ENCODE measurements at places on chromosomes 4 and X.

DNA sequence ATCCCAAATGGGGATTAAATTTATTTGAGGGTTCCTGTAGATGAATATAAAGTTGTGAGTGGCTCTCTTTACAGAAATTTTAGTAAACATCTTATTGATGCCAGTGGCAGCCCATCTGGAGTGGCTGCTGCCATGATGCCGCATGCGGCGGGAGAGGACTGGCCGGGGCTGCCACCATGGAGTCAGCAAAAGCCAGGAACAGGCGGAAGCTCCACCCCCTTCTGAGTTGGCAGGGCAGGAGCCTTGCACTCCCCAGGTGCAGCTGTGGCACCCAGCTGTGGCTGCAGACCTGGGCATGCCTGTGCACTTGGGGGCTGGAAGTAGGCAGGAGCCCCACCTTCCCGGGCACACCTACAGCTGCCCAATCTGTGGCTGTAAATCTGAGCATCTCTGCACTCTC is 92.3 kb downstream of the KCNIP4 start:
- no peak for DNase-seq

GRCh38 chr4:64334964-64335363 is 74.3 kb downstream of the TECRL start:
- no peak for DNase-seq

GRCh38 chr4:159216834-159217233 is 114.0 kb downstream of the RAPGEF2 start:
- DNase-seq = no peak

GRCh38 chrX:137033774-137034507 is at the start of gene GPR101:
GPR101 (minus strand) TSS chrX:137033995; CDS start chrX:137031674, 2,321 bp downstream.
- DNase-seq = no peak

DNA sequence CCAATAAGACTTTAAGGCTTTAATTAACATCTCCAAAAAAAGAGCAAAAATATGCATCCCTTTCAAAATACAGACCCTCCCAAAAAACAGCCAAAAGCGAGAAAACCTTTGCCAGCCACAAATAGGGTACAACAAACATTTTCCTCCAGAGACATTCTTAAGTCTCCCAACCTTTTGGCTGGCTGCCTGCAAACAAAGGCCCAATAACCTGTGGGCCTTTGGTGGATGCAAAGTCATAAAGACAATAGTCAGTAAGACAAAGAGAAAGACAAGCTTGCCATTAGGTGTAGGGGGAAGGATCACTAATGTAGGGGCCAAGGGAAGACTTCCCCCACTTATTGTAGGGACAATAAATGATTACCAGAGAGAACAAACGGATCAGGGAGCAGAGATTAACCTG is 215.5 kb upstream of the ZFP42 start:
- DNase-seq = no peak

DNA sequence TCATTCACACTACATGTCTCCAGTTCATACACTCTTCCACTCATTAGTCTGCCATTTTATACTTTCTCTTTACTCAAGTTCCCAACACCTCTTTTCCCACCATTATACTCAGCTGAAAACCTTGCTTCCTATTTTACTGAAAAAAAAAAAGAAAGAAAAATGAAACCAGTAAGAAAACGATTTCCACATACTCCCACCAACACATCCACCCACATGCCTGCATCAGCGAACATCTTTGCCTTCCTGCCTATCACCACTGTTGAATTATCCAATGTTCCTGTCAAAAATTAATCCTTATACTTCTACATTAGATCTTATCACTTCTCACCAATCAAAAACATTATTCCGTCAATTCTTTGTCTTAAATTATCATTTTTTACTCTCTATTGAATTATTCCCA is 188.1 kb upstream of the FAM241A start:
- no peak for DNase-seq

GRCh38 chrX:107714206-107714891 is 61.2 kb downstream of the TSC22D3 start:
- no peak for DNase-seq

DNA sequence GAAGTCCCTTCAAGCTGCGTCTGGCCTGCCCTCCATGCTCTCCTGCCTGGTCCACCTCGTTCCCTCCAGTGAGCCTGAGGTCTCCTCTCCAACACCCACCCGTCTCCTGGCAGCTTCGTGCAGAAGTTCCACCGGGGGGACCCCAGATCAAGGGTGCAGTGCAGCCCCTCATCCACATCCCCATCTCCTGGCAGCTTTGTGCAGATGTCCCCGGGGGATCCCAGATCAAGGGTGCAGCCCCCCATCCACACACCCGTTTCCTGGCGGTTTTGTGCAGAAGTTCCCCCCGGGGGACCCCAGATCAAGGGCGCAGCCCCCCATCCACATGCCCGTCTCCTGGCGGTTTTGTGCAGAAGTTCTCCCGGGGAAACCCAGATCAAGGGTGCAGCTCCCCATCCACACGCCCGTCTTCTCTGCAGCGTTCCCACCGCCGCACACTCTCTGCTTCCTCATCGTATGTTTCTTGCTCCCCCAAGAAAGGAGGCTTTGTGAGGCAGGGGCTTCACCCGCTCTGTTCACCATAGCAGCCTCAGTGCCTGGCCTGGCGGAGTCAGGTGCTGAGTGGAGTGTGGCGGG is 35.7 kb downstream of the PIGG start:
- DNase-seq = no peak

- DNase-seq = no peak
Observed at GRCh38 chrX:36986231-36986630, 21.9 kb upstream of the FAM47C start.

GRCh38 chrX:117376460-117376859 is 740.1 kb downstream of the KLHL13 start:
- no peak for DNase-seq

DNA sequence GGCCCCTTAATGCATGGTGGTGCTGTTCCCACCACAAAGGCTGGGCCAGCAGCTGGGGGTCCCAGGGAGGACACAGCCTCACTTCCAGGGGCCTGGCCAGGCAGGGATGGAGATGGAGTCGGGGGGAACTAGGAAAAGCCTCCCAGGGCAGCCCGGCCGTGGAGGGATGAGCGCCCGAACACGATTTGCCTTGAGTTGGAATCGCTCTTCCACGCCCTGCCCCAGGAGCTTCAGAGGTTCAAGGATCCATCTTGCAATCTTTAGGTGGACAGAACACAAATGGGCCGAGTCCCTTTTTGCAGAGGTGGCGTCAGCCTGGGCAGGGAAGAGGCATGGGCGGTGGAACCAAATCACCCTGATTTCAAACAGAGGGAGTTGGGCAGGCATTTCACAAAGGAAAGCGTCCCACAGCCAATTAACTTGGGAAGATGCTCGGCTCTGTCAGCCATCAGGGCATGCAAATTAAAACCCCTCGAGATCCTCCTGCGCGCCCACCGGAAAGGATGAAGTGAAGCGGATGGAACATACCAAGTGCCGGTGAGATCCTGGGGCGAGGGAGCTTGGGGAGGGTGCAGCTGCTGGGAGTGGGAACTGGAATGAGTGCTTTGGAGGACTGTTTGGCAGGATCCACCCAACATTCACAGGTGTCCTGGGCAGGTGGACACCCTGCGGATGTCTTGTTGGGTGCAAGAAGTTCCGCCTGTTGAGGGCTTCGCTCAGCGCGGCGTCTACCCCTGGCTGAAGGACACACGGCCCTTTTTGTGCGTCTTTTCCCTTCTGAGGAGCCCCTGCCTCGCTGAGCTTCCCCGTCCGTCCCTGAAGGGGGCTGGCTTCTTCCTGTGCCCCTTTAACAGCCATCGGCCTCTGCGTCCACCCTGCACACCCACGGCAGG is 75.7 kb downstream of the HTRA3 start:
- no peak for DNase-seq

DNA sequence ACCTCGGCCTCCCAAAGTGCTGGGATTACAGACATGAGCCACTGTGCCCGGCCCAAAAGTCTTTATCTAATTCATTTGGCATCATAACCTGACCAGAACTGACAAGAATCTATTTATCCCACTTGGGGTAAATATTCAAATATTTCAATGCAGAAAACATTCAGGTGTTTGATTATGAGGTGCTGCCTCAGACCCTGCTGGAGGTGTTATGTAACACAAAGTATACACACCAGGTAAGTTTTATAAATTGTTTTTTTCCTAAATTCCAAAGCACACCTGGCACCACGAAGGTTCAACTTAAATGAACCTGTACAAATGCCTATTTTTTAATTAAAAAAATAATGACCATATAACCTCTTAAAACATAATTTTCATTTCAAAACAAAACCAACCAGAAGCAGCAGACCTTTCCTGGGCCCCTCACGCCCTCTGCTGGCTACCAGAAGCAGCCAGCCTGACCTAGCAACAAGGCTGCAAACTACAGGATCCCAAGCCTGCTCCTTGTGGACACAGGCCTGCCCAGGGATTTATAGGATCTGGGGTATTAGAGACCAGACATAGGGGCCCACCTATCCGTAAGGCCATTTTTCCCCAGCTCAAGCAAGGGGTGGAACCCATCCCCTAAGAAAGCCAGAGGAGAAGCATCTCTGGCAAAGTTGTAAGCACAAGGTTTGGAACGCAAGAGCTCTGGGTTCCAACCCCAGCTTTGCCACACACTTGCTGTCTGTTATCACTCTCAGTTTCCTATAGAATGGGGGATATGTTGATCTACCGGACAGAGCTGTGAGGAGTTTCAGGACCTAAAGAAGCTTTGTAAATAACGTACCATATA is 11.7 kb downstream of the OTUD5 start:
- peak; percentile 50 for DNase-seq

- DNase-seq = no peak
Observed at GRCh38 chr4:85779165-85779564, 304.2 kb downstream of the ARHGAP24 start.

DNA sequence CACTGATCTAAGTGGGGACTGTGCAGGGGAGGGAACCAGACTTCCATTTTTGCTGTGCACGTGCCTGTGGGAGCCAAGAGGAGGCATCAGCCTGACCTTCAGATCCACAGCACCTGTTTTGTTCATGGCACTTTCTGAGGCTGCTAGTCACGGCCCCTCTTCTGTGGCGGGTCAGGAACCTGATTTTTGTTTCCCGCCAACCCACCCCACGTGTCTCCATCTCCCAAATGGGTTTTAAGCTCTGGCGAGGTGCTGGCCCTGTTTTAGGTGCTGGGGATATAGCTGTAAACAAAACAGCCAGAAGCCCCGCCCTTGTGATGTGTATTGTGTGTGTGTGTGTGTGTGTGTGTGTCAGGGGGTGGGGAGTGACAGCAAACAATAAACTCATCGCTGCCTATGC is 60.4 kb upstream of the GRPEL1 start:
- DNase-seq = no peak

GRCh38 chrX:129741880-129742758 is 3.3 kb downstream of the XPNPEP2 start:
- DNase-seq = no peak

GRCh38 chr4:3025881-3026280 is 48.5 kb downstream of the HTT-AS start:
- DNase-seq = no peak

DNA sequence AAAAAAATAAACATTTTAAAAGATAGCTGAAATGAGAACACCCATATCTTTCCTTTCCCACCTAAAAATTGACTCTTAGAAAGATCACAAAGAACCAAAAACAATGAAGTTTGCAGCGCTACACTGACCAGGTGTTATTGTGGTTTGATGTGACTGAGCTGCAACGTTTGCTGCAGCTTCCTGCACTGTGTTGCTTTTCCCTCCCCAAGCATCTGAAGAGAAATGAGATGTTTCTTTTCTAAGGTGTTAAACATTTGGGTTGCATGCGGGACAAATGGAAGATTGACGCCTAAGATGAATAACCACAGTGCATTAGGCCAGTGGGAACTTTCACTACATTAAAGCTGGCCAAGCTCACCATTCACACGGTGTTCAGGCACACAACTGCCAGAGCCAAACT is 8.9 kb downstream of the LEF1 start:
- DNase-seq = no peak

DNA sequence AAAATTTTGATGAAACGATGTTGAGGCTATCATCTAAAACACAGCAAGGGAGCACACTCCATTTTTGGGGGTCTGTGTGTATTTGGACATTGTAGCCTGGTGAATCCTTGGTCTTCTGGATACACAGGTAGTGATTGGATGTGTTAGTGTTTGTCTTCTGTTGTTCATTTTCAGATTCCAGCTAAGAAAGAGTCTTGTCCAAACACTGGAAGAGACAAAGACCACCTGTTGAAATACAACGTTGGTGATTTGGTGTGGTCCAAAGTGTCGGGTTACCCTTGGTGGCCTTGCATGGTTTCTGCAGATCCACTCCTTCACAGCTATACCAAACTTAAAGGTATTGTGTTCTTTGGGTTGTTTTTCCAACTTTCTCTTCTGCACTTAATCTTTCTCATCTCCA is 32.8 kb downstream of the NSD2 start:
- DNase-seq = no peak

GRCh38 chr4:184096561-184097240 is 121.0 kb downstream of the ENPP6 start:
- peak; percentile 28 for DNase-seq

DNA sequence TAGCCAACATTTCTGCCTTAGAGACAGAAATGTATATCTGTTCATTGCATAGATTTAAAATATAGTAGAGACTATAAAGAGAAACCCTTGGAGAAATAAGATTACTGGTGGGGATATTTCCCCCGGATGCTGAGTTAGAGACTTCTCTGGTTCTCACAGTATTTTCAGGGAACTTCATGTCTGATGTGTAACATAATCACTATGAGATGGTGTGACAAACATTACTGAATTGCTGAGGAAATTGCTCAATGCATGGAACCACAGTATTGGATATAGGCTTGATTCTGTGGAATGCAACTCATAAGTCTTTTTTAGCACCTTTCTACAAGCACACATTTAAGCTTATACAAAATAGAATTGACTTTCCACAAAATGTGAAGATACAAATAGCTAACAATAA is 152.7 kb downstream of the SOWAHB start:
- DNase-seq = no peak

DNA sequence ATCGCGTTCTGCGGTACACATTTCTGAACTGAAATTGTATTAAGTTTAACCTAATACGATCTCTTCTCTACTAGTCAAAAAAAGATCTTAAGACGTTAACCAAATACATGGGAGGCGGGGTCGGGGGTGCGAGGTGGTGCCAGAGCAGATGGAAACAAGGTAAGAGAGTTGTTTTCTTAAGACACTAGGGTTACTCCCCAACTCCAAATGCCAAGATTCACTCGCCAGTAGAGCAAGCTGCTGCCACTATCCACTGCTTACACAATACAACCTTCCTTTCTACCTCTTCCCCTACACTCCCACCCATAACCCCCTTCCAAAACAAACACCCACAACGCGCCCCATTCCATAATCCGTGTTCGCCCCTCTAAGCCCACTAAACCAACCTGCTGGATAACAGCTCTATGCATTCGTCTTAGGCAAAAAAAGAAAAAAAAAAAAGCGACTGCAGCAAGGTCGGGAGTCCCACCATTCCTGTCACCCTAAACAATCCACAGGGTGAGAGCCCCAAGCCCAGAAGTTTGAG is 1.3 kb downstream of the LCORL start:
- DNase-seq = peak; percentile 25
